HL-60 (cell line): ENCODE measurements at places on chromosomes 16 and 17.

GRCh38 chr16:2819939-2820835 is 3.1 kb downstream of the PRSS21 start:
- DNase-seq, result no peak

GRCh38 chr17:35846055-35846809 is 22.5 kb downstream of the HEATR9 start:
- no peak for DNase-seq

- peak; percentile 72 for DNase-seq
Measured at GRCh38 chr17:81514739-81515529, 2.3 kb upstream of the ACTG1 start.

DNA sequence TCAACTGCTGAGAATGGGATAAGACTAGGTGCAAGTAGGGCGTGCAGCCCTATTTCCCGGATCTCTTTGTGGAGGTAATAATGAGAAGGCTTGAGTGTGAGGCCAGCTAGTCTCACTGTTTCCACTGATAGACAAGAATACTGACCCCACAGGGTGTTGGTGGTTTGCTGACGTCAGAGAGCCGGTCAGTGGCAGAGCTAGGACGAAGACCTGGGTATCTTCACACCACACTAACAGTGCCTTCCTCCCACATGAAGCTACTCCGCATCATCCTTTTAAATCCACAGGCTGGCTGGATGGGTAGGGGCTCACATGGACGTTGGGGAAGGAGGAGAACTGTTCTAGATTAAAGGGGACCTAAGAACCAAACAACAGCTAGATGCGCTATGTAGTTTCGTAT is 68.0 kb downstream of the ZFHX3 start:
- DNase-seq, result no peak

GRCh38 chr17:82551779-82552457 is 32.4 kb downstream of the FOXK2 start:
- DNase-seq, result peak; percentile 54

DNA sequence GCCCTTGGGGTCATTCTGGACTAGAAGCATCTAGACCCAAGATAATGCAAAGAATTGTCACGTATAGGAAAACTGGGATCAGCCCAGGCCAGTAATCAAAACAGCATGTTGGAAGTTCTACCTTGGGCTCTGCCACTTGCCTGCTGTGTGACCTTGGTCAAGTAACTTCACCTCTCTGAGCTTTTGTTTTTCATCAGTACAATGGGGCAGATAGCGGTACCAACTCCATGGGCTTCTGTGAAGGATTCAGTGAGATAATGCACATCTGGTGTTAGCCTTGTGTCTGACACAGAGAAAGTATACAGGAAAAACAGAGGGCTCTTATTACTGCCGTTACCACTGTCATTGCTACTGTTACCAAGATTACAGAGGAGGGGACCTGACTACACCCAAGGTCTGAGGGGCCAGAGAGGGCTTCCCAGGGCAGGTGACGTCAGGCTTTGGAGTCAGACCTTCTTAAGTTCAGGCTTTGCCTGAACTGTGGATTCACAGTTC is 24.6 kb downstream of the CMIP start:
- DNase-seq, result no peak

GRCh38 chr17:19592316-19592715 is 56.2 kb upstream of the ALDH3A2 start:
- DNase-seq, result no peak

DNA sequence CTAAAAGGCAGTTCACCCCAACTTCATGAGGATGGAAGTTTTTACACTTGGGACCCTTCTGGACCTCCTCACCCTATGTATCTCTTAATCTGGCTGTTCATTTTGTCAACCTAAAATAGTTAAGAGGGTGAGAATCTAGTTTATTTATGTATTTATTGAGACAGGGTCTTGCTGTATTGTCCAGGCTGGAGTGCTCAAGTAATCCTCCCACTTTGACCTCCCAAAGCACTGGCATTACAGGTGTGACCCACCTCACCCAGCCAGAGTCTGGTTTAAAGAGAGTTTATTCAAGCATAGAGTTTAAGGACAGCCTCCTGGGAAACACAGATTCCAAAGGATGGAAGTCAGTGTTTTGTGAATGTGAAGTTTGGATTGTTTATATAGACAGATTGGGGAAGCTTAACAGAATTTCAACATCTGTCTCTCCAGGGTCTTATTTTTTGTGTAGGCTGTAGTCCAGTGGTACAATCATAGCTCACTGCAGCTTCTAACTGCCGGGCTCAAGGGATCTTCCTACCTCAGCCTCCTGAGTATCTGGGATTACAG is 8.0 kb upstream of the APPBP2 start:
- DNase-seq, result no peak

- DNase-seq, result no peak
Measured at GRCh38 chr16:66275775-66276428, 90.6 kb upstream of the CDH5 start.

DNA sequence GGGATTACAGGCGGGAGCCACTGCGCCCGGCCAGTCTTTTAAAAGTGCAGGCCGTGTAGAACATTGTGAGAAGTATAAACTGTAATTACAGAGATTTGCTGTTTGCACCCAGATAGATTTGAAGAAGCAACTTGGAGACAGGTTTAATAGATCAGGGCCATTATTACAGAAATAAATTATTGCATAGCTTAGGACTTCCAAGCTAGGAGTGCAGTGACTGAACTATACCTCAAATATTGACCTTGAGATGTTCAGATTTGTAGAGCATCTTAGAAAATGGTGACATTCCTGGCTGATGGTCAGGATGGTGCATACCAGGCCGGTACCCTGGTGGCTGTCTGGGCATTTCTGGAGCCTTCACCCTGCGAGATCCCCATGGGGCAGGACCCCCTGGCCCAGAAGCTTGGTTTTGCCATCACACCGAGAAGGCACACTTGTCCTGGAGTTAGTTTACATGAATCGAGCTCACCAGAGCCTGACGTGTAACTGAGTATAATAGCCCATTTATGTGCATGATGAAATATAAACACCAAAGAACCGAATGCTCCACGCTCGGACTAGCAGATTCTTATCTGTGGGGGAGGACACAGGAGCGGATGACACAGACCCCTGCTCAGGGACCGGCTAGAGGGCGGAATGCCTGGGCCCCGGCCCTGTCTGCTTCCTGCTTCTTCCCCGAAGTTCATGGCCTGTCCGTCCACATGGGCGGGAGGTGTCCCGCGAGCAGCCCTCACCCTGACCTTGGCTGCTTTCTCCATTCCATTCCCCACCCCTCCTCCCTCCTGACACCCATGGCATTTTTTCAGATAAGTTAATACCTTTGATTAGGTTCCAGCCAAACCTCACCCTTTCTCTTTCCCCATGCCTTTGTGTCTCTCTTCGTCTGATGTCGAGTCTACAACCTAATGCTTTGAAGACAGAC is 32.1 kb downstream of the CCDC40 start:
- no peak for DNase-seq

- DNase-seq, result no peak
Measured at GRCh38 chr17:12421646-12422306, 243.9 kb upstream of the MYOCD start.

- DNase-seq, result no peak
Measured at GRCh38 chr16:5516115-5516514, 418.5 kb upstream of the EEF2KMT start.

GRCh38 chr16:55077266-55077665 is 146.6 kb downstream of the IRX5 start:
- no peak for DNase-seq

DNA sequence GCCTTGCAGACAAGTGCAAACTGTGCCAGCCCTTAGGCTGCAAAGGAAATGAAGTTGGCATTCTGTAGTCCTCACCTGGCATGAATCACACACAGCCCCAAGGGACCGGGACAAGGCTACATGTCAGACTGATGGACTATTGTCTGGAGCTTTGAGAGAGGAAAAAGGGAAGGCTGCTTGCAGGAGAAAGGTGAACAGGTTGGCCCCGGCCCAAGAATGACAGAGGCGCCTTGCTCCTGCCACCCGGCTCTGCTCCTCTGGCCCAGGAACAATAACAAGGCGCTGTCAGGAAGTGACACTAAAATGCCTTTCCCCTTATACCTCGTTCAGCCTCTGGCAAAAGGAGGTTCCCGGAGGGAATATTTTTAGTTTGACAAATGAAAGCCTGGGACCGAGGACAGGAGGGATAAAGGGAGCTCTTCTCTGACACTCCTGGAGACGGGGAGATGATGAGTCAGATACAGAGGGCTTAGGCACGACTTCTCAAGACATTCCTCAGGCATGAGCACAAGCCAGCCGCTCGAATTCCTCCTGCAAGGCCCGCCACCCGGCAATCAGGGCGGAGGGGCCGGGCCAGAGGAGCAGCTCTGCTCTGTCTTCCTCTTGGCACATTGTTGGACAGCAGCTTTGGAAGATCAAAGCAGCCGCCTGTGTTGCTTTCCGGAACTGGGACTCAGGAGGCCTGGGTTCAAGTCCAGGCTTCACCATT is 105.8 kb downstream of the NOG start:
- DNase-seq, result no peak

DNA sequence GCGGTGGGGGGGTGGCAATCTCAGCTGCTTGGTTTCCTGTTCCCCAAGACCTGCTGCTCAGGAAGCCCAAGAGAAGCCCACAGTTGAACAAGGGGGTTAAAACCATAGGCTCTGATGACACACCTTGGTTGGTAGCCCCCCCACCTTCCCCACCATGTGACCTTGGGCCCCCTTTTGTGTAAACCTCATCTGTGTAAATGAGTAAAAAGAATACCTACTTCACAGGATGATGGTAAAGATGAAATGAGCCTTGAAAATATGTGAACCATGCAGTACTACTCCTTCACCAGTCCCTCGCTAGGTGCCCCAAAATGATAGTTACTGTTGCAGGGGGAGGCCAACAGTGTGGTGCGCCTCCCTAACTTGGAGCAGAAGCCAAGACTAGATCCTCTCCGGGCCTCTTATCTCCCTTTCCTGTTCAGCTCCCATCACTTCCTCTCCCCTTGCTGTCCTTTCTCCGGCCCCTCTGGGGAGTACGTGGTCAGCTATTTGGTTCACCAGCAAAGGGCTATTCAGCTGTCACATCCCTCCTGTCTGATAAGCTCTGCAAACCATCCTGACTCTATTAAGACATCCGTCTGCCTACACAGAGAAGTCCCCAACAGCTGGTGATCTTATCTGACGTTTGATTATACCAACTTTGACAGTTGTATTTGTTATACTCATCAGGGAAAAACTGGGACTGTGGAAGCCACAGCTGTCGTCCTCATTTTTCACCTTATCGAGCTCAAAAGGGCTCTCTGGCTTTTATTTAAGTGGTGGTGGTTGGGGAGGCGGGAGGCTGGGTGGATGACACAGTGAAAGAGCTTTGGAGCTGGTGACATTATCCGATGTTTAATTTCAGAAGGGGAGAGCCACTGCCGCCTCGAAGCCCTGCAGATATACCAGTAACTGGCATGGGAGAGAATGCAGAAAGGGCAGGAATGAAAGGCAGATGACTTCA is 19.9 kb downstream of the DCAKD start:
- no peak for DNase-seq

DNA sequence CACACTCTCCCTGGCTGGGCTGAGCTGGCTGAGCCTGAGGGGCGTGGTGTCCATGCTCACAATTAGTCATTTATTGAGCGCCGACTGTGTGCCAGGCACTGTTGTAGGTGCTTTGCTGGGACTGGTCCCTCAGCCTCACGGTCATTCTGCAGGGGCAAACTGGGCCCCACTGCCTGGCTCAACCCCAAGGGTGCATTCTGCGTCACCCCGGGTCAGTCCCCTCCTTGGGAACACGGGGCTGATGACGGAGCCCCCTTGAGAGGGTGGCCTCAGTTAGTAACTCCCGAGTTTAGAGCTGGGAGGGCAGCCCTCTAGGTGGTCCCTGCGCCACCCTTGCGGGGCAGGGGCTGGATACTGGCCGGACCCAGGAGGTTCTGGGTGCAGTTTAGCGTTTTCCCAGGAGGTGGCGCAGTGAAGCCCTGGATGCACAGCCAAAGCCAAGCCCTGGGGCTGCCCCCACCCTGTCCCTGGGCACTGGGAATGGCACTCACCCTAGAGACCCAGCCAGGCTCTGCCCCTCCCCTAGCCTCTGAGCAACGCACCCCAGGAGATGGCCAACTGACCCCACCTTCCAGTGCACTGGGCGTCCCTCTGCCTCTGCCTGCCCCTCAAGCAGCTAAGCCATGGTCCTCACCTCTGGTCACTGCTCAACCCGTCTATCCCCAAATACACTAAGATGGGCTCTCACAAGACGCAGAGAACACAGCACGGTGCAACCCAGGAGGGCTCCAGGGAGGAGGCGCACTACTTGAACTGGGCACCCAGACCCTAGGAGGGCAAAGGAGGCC is 243.2 kb upstream of the GSE1 start:
- peak; percentile 25 for DNase-seq

DNA sequence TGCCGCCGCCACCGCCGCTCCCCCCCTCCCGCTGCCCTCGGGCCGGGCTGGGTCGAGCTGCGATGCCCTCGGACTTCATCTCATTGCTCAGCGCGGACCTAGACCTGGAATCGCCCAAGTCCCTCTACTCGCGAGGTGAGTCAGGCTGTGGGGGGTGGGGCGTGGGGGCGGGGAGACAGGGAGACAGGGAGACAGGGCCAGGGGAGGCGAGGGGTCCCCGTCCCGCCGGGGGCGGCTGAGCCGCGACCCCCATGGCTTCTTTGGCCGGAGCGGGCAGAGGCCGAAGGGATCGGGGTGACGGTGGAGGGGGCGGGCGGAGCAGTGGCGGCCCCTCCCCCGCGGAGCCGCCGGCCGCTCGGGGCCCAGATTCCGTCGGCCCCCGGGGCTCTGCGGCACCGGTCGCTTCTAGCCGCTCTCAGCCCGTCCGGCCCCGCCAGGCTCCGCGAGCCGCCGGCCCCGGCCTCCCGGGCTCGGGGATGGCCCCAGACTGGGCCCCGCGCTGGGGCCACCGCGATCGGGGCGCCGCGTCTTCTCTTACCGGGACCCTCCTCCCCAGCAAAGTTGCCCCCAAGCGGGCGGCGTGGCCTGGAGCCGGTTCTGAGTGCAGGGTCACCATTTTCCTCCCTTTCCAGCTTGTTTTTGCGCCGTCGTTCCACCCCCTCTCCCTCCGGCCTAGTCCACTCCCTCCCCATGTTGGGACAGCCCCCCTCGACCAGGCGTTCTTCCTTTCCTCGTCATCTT is 644 bp downstream of the NFAT5 start:
- peak; percentile 42 for DNase-seq

DNA sequence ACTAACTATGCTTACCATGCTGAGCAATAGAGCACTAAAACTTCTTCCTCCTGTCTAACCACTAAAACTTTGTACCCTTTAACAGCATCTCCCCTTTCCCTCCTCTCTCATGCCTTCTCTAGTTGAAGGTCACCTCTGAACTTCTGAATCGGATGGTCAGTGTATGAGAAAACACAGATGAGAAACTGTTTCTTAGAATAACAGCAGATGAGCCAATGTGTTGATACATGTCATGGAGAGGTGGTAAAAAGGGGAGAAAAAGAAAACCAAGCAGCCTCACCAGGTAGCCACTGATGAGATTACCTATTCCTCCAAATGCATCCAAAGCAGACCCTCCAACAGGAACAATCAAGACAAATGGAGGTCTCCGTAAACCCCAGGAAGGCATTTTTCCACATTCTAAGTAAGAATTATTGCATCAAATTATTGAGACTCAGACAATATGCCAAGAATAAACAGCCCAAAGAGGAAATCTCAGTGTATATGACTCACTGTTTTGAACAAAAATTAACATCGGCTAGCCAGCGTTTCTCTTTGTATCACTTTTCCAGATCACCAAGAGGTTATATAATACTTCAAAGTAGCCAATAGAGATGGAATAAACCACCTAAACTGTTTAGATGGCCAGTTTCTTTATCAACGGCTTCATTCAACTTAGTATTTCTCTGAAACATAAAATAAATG is 793.3 kb upstream of the SOX9 start:
- DNase-seq, result no peak

GRCh38 chr16:17303101-17303500 is 167.7 kb downstream of the XYLT1 start:
- peak; percentile 61 for DNase-seq

GRCh38 chr17:54899721-54900456 is 763 bp upstream of the TOM1L1 start:
- DNase-seq, result no peak
